Activated T-helper 1 cell treated with Interleukin-2 at 50 U/mL for 16 hours (primary cell): ENCODE measurements at places on chromosomes 7 and 10.

- DNase-seq, result no peak
Measured at GRCh38 chr7:46174196-46174580, 253.1 kb upstream of the IGFBP3 start.

- DNase-seq, result no peak
Measured at GRCh38 chr10:121036431-121036830, 185.3 kb downstream of the WDR11 start.

- no peak for DNase-seq
Measured at GRCh38 chr10:96666741-96667140, 53.6 kb downstream of the PIK3AP1 start.

DNA sequence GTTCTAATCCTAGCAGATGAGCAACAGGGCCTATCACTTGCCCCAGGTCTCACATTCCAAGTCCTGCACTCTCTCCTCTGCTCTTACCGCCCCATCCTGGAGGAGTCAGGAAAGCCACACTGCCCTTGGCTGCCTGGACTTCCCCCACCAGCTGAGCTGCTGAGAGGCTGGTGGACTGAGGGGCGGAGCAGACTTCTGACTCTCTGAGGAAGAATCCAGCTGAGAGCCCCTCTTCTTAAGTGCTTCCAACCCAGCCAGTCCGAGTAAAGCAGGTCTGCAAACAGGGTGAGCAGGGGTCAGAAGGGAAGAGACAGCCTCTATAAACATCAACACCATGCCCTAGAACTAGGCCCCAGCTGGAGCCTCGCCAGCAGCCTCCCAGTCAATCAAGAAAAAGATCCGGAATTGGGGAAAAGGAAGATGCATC, 92.4 kb upstream of the TMEM72 start:
- DNase-seq, result no peak

DNA sequence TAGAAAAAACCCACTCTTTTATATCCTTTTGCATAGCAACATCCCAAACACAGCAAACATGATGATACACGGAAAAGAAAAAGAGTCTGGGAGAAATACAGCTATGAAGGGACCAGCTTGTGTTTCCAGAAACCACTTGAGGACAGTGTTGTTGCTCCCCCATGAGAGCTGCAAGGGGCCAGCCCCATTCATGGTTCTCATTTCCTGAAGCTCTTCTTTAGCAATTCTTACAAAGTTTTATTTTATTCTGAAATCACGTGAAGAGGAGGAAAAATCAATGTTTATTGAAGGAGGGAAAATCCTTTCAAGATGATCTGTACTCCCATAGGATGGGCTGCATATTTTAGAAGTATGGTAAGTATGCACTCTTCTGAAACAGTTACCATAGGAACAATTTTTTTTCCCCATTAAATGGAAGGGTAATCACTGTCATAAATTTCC, 17.5 kb upstream of the PRTFDC1 start:
- DNase-seq, result no peak

DNA sequence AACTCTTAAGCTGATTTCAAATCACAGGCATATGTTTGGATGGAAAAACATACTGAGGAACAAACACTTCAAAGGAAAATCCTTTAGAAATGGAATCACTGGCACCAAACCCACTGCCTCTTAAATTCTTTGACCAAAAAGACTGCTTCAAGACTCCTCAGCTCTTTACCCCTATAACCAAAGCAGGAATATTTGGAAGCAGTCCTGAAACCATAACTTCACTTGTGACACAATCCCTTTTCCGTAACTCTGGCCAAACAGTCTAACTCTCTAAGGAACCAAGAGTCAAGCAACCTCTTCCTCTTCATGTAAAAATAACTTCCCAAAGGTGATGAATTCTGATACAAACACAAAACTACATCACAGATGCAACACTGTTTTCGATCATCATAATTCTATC, 104.3 kb downstream of the MTERF1 start:
- no peak for DNase-seq

- no peak for DNase-seq
Measured at GRCh38 chr10:61409157-61409556, 44.0 kb downstream of the TMEM26 start.

- no peak for DNase-seq
Measured at GRCh38 chr10:1308173-1308961, 252.2 kb downstream of the WDR37 start.

DNA sequence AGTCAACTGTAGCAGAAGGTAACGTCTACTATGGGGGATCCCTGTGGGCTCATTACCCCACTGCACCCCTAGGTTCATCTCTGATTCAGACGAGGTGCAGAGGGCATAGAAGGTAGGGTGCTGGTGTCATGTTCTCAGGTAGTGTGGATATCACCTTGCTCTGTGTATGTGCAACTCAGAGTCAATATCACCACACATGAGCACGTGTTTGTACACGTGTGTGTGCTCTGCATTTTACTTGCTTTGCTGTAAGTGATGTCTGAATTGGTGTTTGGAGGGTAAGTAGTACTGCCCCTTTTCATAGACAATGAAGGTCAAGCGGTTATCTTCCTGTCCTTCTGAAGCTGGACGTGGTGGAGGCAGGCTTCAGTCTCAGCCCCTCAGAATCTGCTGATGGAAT, 10.4 kb downstream of the DMBT1 start:
- DNase-seq, result no peak

- no peak for DNase-seq
Measured at GRCh38 chr7:128154504-128154903, 86.6 kb upstream of the LEP start.

GRCh38 chr7:38858259-38858884, 50.6 kb downstream of the VPS41 start:
- no peak for DNase-seq

DNA sequence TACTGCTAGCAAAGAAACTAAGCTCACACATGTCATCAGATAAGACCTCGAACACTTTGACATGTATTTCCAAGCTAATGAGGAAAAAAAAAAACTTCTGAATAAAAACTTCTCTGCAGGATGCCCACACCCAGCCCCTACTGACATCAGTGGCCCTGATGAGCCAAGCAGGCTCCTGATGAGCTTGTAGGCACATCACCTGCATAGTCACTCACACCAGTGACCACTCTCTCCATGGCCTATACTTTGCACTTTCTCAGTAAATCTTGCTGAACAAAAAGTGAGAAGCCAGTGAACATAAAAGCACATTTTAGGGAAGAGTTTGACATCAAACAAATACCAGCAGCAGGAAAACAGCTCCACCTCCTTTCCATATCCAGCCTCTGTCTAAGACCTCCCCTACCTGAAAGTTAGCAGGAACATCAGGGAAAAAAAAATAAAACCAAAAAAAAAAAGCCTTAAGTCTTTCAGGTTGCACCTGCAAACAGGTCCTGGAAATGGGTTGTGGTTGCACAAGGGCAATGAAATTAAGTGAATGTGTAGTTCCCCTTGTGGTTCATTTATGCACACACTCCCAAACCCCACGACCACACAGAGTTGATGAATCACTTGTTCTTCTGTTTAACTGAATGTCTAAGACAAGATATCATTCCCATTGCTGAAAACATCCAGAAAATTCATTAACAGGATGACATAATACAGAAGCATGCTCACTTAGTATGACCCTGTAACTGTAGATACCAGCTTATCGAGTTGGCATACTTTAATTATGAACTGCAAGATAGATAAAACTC, 205.2 kb upstream of the PDE1C start:
- no peak for DNase-seq

DNA sequence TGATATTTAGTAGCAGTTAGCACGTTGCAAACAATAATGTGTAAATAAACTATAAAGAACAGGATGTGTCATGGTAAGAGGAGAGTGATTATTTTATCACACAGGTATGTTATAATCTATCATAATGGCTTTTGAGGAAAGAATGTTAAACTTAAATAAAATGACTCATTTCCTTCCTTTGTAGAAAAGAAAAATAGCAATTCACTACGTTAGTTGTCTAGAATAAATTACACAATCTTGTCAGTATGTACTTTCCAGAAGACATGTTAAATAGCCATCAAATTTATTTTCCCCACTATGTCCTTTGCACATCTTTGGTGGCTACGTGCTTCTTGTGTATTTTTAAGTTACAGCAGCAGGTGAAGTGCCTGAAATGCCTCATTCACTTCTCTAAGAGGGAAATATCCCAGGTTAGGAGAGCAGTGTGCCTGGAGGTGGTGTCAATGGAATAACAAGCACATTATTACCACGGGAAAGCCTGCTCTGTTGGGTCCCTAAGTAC, 133.8 kb downstream of the SEMA3A start:
- DNase-seq, result no peak

- DNase-seq, result no peak
Measured at GRCh38 chr7:132871419-132871818, 210.5 kb downstream of the CHCHD3 start.

DNA sequence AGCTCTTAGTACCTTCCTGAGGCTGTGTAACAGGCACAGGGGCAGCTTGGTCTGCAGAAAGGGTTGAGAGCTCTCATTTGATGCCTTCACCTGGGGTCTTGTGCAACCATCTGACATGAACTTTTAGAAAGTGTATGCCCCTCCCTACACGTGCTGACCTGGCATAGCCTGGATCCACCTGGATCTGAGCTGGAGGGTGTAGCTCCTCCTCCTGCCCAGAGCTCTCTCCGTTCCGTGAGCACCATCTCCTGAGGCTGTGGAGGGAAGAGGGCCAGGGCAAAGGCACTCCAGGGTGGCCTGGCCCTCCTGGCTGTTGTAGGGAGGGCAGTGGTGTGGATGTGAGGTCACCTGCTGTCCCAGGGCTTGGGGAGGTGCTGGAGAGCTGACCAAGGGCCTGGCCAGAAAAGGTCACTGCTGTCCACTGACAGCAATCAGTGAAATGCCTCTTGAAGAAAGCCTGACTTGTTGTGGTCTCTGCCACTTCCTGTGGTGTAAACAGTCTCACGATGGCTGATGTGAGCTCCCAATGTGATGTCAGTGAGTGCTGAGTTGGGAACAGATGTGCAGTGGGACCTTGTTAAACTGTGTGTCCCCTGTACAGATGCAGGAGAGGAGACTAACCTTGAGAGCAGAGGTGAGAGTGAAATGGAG, 23.0 kb downstream of the AMZ1 start:
- DNase-seq, result no peak

- no peak for DNase-seq
Measured at GRCh38 chr10:93390306-93391090, 91.6 kb downstream of the MYOF start.

DNA sequence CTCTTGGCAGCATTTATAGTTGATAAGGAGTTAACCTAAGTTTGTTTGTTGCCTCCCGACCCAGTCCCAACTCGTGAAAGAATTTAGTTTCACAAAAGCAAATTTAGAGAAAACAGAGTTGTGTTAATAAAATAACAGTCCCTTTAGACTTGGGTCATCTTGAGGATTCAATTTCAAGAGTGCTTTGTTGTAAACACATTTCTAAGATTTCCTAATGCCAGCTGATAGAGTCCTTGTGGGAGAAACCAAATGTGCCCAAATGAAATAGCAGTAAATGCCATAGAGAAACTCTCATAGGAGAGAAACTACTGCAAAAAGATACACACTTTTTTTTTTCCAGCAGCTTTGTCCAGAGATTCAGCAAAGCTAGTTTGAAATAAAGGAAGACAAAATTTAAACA, 211.3 kb upstream of the BMPER start:
- no peak for DNase-seq

DNA sequence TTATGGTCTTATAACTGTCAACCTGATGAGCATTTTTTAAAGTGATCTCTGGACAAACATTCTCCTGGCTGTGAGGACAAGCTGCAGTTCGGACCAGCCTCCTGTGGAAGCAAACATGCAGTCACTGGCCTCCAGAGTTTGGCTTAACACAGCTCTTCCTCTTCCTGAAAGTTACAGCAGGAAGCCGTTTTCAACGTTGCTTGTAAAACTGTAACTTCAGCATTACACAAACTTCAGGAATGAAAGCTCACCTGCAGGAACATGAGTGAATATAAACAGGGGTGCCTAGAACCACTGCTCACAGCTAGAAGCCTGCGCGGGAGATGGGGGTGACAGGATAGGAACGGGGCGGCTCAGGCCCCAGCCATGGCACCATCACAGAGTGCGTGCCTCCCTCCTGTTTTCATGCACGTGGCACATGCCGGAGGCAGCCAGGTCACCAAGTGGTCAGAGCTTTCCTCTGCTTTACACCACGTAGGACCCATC, 292.9 kb upstream of the PITRM1 start:
- DNase-seq, result no peak

DNA sequence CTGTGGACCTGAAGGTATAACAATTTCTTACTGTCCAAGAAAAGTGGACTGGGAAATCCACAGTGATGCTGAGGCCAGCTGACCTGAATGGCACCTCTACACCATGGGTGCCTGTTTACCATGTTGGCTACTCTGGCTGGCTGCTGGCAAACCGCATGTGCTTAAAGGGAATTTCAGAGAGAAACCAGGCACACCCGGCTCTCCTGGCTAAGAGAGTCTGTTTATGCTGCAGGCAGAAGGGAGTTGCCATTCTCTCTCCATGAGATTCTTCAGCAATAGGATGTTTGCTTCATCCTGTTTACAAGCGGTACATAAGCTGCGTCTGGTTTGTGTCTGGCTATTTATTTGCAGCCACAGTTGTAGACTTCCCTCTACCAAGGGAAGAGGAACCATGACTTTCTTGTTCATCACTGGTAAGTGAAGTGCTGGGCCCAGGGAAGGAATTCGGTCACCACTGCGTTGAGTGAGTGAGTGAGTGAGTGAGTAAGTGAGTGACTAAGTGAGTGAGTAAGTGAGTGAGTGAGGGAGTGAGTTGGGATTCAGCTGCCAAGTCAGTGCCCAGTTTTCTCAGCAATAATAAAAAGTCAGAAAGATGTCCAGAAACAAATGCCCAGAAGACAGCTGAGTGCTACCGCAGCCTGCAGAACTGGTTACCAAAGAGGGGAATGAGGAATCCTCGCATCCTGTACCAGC, 90.4 kb downstream of the COBL start:
- DNase-seq, result no peak

- DNase-seq, result no peak
Measured at GRCh38 chr10:127679642-127680255, 57.2 kb upstream of the FOXI2 start.

DNA sequence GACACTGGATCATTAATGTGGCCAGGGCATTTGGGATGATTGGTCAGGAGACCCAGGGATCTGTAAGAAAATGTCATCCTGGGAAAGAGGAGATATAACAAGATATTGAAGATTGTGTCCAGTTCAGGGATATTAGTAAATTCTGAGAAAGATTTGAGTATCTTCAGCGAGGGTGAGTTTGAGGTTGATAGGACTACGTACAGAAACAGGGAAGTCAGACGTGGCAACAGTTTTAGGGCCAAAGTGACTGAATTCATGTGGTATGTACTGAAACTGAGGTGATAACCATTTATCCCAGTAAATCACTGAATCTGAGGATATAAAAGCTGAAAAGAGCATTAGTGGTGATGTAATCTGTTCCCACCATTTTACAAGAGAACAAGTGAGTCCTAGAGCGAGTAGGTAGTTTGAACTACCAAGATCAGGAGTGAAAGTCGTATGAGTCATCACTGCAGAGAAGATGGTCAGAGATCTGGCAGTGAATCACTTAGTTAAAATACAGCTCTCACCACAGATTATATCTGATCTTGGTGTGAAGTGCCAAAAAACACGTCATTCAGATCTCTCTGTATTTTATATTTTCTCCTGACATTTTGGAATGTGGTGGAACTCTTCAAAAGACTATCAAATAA, 220.5 kb downstream of the CDK14 start:
- DNase-seq, result no peak
